ENCODE measurements at places on chromosomes 11 and 22.

DNA sequence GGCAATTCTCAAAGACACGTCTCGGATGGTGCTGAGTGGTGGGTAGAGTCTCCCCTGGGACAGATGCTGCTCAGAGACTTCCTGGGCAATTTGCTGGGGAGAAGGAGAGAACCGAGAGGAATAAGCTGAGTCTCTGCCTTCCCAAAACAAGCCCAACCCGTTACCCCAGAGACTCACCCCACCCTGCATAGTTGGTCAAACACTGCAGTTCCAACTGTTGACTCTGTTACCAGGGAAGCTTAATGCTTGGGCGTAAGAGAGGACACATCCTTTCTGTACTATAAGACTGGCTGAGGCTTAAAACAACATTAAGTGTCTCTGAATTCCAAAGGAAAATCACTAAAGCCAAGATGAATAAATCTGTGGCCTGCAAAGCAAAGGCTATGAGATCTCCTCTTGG, 68.1 kb downstream of the CCDC81 start:
- no peak for DNase-seq

DNA sequence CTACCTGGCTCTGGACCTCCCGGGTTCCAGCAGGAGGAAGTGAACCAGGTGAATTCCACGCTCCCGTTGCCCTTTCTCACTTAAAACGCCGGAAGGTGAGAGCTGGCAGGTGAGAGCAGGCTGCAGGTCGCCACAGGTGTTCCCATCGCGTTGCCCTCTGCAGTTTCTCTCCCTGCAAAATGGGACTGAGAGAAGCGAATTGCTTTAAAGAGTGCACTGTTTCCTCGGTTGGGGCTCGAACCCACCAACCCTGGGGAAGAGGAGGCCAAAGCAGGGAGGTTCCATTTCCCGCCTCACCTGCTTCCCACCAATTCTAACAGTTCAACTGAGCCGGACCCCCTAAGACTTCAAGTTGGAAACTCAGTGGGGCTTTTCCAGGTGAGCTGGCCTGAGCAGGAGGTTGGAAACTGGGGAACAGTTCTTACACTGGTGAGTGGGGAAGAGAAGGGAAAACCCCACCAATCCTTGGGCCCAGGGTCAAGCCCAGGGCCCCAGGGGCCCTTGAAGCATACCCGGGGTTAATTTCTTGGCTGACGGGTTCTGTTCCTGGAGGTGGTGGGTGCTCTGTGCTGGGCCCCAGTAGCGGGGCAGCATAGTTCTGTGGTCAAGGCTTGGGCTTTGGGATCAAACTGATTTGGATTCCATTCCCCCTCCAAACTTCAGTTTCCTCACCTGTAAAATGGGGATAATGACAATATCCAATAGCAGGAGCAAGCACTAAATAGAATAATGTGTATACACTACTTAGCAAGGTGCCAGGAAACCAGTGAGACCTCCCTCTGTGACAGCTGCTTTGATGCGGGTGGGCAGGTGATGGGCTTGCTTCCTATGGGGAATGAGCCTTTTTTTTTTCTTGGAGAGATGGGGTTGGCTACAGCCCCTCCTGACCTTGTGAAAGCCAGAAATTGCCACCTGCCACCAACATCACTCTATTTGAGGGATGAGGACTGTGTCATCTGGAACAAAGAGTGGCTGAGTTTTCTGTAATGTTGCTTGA, 788 bp downstream of the CD82 start:
- DNase-seq: no peak

GRCh38 chr11:14012846-14013245, 50.3 kb downstream of the SPON1 start:
- DNase-seq: no peak

DNA sequence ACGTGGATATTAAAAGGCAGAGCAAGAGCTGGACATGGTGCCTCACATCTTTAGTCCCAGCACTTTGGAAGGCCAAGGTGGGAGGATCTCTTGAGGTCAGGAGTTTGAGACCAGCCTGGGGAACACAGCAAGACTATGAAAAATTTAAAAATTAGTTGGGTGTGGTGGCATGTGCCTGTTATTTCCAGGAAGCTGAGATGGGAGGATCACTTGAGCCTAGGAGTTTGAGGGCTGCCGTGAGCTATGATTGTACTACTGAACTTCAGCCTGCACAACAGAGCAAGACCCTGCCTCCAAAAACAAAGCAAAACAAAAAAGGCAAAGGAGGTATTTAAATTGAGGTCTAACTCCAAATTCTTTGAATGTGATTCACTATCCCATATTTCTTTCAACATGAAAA, 23.5 kb downstream of the RDX start:
- no peak for DNase-seq

GRCh38 chr11:8338138-8338537, 74.5 kb upstream of the LMO1 start:
- DNase-seq: peak; percentile 7

DNA sequence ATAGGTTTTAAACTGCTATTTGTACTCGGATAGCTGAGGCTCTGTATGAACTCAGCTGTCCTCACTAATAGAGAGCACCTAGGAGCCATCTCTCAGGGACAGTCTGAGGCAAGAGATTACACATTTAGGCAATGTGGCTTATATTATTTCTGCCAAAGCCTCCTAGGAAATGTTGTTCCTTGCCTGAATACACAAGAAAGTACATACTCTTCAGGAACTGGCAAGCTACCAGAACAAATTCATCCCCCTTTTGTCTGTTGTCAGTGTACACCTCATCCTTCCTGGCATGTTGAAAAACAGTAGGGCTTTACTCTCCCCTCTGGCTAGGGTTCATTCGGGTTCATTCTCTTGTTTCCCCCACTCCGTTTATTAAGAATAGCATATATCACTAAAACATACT, 615.9 kb upstream of the FAT3 start:
- no peak for DNase-seq

DNA sequence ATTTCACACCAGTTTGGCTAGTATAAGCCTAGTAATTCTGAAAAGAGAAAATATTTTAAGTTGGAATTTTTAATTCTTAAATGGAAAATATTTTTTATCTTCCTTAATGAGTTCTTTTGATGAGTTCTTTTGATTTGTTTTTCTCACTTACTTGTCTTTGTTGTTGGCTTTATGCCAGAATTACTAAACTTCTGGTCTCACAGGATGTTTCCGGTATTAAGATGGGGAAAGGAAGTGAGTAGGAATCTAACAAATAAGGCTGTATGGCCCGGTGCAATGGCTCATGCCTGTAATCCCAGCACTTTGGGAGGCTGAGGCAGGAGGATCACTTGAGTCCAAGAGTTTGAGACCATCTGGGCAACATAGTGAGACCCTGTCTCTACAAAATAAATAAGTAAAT, 106.4 kb downstream of the ARHGAP42 start:
- no peak for DNase-seq

DNA sequence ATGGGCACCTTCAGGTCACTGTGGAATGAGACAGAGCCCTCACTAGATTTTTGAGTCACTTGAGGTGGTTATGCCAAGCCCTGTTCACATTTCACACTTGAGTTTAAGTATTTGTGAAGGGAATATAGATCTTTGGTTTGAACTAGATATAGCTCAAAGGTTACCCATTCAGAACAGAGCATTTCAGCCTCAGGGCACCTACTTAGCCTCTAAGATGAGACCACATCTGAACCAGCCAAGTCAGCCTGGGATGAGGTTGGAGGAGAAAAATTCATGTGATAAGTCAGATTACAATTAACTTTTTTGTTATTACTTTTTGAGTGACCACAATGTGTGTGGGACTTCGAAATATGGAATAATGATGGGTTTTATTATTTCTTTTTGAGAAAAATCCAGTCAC, 127.8 kb downstream of the TEAD1 start:
- no peak for DNase-seq

GRCh38 chr11:14132312-14132711, 169.8 kb downstream of the SPON1 start:
- no peak for DNase-seq

- no peak for DNase-seq
Observed at GRCh38 chr22:22755778-22756100, 111.3 kb downstream of the GGTLC2 start.

DNA sequence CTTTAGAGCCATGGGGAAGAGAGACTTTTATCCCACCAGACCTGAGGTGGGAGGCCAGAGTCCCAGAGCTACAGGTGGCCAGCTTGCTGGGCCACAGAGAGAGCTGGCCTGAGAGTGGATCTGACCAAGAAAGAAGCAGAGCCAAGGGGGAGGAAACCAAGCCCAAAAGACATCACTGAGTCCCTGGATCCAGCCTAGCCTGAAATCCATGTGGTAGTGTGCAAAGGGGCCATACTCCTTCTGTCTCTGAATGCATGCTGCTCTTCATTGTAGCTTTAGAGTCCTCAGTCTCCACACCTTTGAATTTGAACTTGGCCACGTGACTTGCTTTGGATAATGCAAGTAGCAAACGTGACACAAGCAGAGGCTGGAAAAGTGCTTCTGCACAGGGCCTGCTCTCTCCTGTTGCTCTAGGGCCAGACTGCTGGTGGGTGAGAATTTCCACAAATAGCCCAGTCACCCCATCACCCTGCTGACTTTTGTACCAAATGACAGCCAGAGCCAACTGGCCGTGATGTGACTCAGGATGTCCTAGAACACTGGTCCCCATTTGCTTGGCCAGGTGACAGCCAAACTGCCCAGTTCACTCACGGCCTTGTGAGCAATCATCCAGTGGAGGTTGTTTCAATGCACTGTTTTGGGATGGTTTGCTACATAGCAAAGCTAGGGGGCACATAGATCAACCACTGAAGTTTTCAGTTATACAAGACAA, 93.6 kb downstream of the DHCR7 start:
- DNase-seq: no peak

DNA sequence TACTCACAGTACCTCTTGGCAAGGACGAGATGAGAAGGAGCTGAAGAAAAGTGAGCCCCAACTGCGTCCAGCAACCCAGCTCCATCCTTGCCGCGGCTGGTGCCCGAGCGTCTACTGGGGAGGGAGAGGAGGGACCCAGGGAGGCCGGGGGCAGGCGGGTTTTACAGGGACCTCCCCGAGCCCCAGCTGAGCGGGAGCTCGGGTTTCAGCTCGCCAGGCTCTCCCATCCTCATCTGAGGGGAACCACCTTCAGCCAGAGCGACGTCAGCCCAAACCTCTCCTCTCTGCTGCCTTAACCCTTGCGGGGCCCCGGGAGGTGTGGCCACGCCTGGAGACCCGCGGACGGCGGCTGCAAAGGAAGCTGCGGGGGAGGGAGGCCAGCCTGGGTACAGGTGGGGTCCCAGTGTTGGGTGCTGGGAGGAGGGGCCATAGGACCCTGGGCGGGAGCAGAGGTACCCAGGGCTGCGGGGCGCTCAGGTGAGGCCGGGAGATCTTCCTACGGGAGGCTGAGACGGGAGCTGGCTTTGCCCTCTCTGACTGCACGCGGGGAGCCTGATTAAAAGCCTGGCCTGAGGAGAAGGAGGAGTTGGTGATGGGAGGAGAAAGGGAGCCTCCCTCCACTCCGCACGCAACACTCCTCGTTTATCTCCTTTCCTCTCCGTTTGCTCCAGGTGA, at the start of gene PAMR1:
TSS of gene PAMR1 (minus strand) at position 116 of the 675 bp plus-strand sequence. CDS start at position 85, 31 bp downstream.
- DNase-seq: peak; percentile 2

- DNase-seq: no peak
Observed at GRCh38 chr11:108786281-108786990, 121.6 kb downstream of the DDX10 start.

- DNase-seq: no peak
Observed at GRCh38 chr22:39721206-39722031, 150.9 kb downstream of the CACNA1I start.

- DNase-seq: no peak
Observed at GRCh38 chr22:44956840-44957767, 52.7 kb downstream of the PHF21B start.

DNA sequence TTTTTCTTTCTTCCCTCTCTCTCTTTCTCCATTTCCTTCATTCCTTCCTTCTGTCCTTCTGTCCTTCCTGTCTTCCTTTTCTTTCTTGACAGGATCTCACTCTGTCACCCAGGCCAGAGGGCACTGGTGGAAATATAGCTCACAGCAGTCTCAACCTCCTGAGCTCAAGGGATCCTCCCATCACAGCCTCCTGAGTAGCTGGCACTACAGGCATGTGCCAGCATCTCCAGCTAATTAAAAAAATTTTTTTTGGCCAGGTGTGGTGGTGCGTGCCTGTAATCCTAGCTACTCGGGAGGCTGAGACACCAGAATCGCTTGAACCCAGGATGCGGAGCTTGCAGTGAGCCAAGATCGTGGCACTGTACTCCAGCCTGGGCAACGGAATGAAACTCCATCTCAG, 4.8 kb upstream of the DUSP8 start:
- no peak for DNase-seq

- no peak for DNase-seq
Observed at GRCh38 chr22:27633296-27633871, 168.2 kb downstream of the MN1 start.

GRCh38 chr11:47152126-47152952, 24.3 kb downstream of the ARFGAP2 start:
- DNase-seq: no peak

DNA sequence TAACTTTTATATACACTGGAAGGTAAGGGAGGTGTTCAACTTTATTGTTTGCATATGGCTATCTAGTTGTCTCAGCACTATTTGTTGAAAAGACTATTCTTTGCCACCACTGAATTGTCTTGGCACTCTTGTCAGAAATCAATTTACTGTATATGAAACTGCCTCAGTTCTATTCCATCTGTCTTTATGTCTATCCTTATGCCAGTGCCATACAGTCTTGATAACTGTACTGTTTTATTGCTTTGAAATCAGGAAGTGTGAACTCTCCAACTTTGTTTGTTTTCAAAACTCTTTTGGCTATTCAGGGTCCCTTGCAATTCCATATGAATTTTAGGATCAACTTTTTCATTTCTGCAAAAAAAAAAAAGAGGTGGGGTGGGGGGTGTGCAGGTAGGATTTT, 77.2 kb downstream of the PRSS23 start:
- DNase-seq: no peak

DNA sequence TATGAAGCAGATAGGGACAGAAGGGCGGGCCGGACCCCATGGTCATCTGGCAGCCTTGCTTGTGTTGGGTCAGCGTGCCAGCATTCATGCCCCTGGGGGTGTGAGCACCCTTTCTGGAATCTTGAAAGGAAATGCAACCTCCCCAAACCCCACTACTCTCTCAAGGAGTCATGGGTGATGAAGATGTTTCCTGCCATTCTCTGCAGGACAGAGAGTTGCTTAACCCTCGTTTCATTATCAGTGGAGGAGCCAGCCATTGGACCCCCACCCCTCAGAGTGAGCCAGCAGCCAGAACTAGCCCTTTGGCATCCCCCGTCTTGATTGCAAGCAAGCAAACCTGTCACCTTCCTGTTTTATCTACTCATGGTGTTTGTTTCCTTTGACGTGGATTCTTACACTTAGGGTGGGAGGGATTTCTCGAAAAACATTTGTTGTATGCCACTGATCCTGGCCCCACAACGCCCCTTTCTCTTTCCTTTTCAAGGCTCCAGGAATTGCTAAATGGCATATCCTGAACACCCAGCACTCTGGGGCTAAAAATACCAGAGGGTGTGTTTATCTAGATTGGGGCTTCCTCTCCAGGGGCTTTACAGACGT, 258.3 kb downstream of the ETS1 start:
- no peak for DNase-seq

DNA sequence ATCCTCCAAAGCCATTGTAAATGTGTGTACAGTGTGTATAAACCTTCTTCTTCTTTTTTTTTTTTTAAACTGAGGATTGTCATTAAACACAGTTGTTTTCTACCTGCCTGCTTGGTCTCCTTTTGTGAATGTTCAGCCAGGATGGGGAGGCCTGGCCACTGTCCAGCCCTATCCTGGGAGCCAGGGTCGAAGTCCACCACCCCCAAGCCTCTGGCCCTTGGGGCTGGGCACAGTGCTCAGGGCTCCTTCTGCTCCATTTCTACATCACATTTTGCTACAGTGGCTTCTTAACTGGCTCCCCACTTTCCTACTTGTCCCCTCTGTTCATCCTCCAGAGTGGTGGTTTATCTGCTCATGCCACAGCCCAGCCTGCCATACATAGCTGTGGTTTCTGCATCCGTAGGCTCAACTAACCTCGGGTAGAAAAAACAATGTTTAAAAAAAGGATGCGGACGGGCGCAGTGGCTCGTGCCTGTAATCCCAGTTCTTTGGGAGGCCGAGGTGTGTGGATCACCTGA, 2.5 kb upstream of the SMARCB1 start:
- no peak for DNase-seq
